ENCODE measurements at places on chromosomes 5 and 9.

GRCh38 chr9:124202447-124202971, 55.2 kb upstream of the NEK6 start:
- peak; percentile 91 for DNase-seq

DNA sequence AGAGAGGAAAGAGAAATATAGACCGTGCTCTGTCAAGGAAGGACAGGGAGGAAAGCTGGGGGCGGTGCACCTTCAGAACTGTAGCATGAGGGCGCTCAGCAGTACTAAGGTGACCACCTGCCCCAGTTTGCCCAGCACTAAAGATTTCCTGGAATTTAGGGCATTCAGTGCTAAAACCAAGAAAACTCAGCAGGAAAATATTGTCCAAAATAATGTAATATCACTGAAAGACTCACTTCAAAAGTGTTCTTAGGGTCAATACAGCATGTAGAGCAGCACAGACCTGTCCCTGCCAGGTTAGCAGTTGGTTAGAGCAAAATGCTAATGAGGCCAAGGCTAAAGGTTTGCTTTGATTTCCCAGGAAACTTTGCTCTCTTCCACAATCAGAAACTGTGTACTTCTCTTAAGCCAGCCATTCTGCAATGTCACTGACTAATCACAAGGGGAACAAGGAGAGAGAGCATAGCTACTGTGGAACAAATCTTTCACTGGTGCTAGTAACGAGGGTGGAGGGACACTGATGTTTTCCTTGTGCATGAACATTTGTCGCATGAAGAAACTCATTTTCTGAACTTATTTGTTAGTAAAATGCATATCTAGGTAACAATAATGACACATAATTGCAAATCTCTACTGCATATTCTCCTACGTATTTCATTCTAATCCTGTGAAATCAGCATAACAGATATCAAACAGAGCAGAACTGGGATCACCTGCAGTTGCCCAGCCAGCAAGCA, 53.0 kb upstream of the GRAMD2B start:
- no peak for DNase-seq

DNA sequence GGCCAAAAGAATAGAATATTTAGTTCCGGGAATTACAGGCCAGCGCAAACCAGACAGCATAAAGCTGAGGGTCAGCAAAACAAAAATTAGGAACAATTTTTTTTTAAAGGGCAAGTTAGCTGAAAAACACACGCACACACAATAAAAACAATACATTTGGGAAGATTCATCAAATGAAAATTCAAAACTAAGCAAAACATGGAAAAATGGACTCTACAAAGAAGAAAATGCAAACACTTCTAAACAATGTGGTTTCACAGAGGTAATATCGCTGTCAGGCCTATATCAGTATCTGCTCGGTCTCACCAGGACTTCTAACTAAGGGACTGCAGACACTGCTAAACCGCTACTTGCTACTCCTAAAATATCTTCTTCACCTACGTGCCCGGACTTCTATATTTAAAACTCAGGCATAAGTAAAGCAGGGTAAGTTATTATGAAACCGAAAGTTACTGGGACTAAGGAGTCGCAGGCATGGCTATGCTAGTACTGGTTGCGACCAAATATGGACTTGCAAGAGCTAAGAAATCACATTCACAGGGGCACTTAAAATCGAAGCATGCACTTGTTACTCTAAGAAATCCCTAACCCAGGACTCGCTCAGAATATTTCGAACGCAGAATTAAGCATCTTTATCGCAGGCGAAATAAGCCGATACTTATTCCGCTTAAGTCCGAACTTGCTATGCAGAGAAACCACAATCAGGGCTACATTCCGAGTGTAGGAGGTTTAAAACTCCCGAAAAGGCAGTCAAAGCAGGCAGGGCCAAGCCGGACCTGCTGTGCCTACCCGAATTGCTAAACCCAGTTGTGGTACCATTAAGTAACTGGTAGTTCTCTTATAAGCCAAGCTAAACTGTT, 2.3 kb downstream of the ANXA2R start:
- peak; percentile 66 for DNase-seq

DNA sequence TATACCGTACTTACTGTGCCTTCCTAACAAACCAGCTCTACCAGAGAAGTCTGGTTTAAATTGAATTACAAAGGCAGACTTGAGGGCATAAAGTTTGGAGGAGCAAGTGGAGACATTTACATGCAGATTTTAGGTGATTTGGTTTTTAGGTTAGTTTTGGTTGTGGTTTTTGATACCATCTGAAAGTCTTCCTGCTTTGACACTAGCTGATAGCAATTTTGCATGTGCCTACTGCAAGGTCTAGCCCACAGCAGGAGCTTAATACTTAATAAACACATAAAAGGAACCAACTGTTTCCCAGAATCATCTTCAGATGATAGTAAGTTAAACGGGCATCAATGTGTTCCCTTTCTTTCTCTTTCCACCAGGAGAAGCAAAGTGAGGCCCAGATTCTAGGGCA, 3.4 kb upstream of the ESM1 start:
- DNase-seq = no peak

- no peak for DNase-seq
Observed at GRCh38 chr5:64727150-64727549, 36.8 kb downstream of the SHISAL2B start.

GRCh38 chr5:73552642-73553041, 12.8 kb downstream of the ANKRA2 start:
- no peak for DNase-seq

GRCh38 chr5:34978681-34979080, 49.3 kb downstream of the DNAJC21 start:
- no peak for DNase-seq

GRCh38 chr9:133104718-133105460, 16.2 kb downstream of the RALGDS start:
- no peak for DNase-seq

- DNase-seq = peak; percentile 37
Observed at GRCh38 chr9:33107762-33108161, 31.3 kb upstream of the SMU1 start.

DNA sequence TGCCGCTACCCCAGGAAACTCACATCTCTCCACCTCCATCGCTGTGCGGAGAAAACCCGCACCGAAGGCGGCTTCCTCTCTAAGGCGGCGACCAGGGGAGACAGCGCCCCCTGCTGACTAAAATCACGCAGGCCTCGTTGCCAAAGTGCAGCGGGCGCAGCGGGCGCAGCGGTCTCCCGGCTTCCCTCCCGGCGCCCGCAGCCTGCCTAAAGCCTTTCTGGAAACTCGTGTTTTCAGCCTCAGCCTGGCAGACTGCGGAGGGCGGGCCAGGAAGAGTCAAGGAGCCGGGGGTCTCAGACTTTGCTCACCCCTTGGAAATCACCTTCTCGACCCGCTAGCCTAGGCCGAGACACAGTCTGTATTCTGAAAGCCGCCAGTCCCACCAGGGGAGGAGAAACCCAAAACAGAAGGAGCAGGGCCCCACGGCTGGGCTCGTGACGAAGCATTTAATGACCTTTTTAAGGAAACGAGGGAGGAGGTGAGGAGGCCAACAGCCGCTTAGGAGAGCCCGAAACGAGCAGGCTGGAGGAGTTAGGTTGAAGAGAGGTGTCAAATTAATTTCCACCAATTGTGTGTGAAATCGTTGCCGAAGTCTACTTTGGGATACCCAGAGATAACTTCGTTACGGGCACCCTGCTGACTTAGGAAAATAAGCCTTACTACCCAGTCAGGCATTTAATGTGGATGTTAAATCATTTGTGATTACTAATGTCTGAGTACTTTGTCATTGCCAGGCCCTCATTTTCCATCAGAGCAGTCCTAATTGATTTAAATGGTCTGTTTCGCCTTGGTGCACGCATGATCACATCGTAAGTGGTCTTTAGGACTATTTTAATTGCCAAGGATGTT, 7.3 kb upstream of the FOXB2 start:
- peak; percentile 80 for DNase-seq

GRCh38 chr5:173673295-173674101, 57.0 kb upstream of the BOD1 start:
- no peak for DNase-seq

GRCh38 chr9:104903609-104904008, 24.3 kb downstream of the ABCA1 start:
- no peak for DNase-seq

GRCh38 chr5:102865510-102866236, 110.6 kb downstream of the PAM start:
- peak; percentile 73 for DNase-seq

GRCh38 chr5:150497274-150497988, 10.5 kb upstream of the NDST1 start:
- DNase-seq = no peak

DNA sequence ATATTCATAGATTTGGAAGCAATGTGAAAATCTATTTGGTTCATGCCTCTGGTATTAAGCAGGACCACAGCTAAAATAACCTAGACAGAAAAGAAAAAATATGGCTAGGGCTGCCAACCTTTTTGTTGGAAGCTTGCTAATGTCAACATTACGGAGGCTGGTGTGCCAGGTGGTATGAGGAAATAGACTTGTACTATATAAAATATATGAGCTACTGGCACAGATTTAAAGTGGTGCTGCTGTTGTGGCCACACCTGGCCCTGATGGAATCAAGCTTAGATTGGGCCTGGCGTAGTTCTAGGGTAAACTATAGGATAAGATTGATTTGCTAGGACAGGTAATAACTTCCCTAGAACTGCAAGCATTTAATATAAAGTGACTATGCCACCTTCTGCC, 10.6 kb upstream of the PARP8 start:
- DNase-seq = no peak

- DNase-seq = no peak
Observed at GRCh38 chr9:126299706-126300276, 26.8 kb upstream of the MVB12B start.

DNA sequence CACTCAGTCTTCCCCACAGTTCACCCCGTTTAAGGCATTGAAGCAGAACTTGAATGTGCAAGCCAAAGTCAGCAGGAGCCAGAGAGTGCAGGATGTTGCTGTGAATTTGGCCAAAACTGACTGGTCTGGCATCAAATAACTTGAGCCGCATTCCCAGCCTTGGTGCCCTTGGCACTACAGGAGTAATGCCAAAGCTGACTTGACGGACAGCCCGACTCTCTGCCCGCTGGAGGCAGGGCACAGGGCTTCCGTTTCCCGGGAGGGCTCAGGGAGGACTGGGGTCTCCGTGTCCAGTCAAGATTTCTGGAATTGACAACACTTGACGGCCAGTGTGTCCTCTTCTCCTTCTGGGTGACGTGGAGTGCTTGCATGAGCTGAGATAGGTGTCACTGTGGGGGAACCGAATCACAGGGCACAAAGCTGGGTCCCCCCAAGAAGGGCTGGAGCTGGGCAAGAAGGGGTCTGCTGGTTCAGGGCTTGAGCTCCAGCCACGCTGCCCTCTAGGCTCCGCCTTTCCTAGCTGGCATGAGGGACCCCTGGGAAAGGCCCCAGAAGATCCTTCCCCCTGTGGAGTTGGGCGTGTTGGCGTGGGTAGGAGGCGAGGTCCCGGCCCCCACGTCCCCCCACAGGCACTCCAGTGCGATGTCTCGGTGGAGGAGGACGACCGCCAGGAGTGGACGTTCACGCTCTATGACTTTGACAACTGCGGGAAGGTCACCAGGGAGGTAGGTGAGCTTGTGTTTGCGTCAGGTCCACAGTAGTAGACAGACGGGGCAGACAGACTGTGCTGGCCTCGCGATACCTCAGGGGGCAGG, 25.2 kb downstream of the NKD2 start:
- DNase-seq = no peak

Data from activated CD8-positive, alpha-beta memory T cell treated with anti-CD3 and anti-CD28 coated beads for 24 hours (primary cell).